ENCODE measurements at places on chromosomes 3 and 15.

DNA sequence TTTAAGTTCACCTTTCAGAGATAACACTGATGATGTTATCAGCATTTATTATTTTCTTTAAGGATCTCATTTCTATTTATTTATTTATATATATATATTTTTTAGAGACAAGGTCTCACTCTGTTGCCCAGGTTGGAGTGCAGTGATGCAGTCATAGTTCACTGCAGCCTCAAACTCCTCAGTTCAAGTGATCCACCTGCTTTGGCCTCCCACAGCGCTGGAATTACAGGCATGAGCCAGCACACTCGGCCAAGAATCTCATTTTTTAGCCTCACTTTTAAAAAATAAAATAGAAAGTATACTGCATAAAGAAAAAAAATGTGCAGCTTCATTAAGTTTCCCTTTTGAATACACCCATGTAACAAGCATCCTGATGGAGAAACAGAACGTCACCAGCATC is 35.6 kb downstream of the PLA2G4D start:
- DNase-seq = no peak

GRCh38 chr3:14876921-14877333 is 58.2 kb downstream of the FGD5 start:
- DNase-seq = no peak

DNA sequence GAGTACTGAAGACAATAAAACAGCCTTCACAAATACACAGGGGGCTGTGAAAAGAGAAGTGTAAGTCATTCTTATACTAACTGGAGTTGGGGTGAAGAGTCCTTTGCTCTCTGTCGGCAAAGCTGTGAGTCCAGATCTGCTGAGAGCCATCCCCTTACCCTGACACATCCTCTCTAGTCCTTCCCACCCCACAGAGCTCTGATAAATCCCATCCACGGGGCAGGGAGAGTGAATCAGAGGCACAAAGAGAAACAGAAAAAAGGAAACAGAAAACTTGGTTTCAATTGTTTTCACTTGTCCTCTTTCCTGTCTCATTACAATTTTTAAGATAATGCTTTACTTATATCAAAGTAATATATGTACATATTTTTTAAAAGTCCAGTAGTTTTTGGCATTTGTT is 18.2 kb upstream of the ZNF639 start:
- DNase-seq = no peak

- peak; percentile 58 for DNase-seq
These were observed 225.1 kb upstream of the C2CD4B start for GRCh38 chr15:62389885-62390790.

GRCh38 chr15:65926899-65927298 is 57.6 kb downstream of the RAB11A start:
- no peak for DNase-seq

Data from stimulated activated CD4-positive, alpha-beta T cell treated with anti-CD3 and anti-CD28 coated beads, Interleukin-15, amount 100 ng/mL, for 1 hour (primary cell).